ENCODE measurements at places on chromosomes 2 and 18.
A peak's percentile ranks its signal among the peaks of the same experiment; 100 is the strongest.

- DNase-seq: no peak
Measured at GRCh38 chr2:211860224-211860623, 678.4 kb downstream of the ERBB4 start.

GRCh38 chr2:225497166-225497565 is 97.7 kb downstream of the NYAP2 start:
- no peak for DNase-seq

DNA sequence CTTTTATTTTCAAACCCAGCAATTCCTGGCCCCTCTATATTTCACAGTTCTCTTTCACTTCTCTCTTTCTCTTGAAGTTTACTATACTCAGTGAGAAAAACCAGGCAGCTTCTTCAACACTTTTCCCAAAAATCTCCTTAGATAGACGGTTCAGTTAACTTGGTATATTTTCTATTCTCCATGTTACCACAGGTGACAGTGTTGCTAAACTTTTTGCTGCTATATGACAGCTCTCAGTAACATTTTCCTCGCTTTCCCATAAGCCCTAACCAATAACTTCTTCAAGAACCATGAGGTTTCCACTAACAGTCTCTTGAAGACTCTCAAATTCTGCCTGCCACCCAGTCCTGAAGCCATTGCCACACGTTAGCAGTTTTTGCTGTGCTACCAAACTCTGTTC is 45.8 kb downstream of the CYBRD1 start:
- no peak for DNase-seq

- DNase-seq: no peak
Measured at GRCh38 chr18:21741312-21741561, 645 bp downstream of the MIB1 start.

- DNase-seq: no peak
Measured at GRCh38 chr18:62336618-62337017, 11.5 kb downstream of the TNFRSF11A start.

DNA sequence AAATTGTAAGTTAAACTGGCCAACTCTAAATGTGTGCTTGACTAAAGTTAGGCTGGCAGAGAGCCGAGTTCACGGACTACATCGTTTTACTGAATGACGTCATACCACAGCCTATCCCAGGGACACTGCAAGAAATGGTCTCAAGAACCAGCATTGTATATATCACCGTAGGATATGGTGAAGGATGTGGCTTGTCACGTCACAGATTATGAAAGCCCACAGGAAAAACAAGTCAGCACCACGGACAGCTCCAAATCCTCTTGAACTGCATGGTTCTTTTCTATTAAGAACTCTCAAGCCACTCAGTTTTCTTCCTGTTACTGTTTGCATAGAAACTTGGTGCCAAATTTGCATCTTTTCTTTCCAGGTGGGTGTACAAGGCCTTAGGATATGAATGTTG is 85.1 kb upstream of the ACAA2 start:
- DNase-seq: peak; percentile 28

- DNase-seq: no peak
Measured at GRCh38 chr2:192127434-192127833, 67.3 kb downstream of the TMEFF2 start.

- no peak for DNase-seq
Measured at GRCh38 chr2:26300234-26300925, 45.6 kb upstream of the SELENOI start.

GRCh38 chr2:38315707-38316333 is 61.3 kb downstream of the ATL2 start:
- DNase-seq: no peak

GRCh38 chr2:86367499-86367777 is 30.0 kb upstream of the REEP1 start:
- no peak for DNase-seq

- no peak for DNase-seq
Measured at GRCh38 chr18:63477968-63478367, 1.2 kb downstream of the SERPINB5 start.

DNA sequence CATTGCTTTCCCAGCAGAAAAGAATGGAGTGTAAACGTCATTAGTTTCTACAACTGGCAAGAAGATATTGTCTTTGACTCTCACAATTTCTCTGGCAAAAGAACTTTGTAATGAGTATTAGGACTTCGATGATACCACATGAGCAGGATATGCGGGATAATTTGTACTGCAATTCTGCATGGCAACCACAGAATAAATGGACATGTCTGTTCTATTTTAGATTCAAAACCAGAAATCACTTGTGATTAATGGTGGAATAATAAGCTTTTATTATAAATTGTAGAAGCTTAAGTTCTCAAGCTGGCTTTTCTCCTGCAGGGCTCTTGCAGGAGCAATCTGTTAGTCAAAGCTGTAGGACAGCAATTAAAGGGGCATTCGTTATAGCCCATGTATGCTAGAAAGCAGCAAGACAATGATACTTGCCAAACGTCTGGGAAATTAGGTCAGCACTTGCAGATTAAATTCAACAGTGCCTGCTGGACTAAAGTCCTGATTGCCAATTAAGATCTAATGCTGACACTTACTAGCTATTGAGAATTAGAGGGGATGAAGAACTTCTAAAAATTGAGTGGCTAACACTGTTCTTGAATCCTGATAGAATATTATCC is 177.9 kb downstream of the PTH2R start:
- DNase-seq: no peak

DNA sequence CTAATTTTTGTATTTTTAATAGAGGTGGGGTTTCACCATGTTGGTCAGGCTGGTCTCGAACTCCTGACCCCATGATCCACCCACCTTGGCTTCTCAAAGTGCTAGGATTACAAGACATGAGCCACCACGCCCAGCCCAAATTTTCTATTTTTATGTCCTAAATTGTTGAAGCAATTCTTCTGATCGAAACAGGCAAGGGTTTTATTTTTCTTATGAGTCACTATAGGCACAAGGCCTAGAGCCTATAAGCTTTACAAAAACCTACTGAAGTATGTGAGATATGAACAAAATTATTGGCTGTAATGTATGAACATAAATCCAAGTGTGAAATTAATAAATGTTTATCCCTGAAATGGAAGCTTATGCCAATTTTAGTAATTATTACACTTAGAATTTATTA is 464.2 kb upstream of the NRP2 start:
- DNase-seq: no peak

- DNase-seq: no peak
Measured at GRCh38 chr2:54984476-54984875, 65.8 kb downstream of the RTN4 start.
